ENCODE measurements at places on chromosomes 5 and 9.

GRCh38 chr5:145484158-145484557 lies 351.0 kb downstream of the PRELID2 start:
- DNase-seq = no peak

DNA sequence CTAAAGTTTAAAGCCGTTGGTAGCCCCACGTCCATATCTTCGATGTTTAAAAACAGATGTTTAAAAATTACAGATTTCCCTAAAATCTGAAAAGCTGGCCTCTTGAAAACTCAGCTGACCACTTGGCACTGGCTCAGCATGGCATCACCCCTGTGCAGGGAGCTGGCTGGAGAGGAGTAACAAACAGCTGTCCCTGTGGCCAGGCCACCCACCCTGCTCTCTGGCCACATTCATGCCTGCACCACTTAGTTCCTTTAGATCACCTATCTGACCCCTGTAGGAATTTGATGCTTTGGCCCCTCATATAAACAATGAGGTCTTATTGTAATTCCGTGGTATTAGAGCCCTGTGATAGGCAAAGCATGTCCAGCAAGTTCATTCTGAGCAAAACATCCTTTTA lies 107.5 kb downstream of the FRMD3 start:
- DNase-seq = no peak

GRCh38 chr5:158368686-158369085 lies 509.7 kb upstream of the CLINT1 start:
- no peak for DNase-seq

GRCh38 chr5:168346417-168346816 lies 55.0 kb downstream of the WWC1 start:
- no peak for DNase-seq

GRCh38 chr9:2725126-2725525 lies 7.8 kb downstream of the KCNV2 start:
- no peak for DNase-seq

DNA sequence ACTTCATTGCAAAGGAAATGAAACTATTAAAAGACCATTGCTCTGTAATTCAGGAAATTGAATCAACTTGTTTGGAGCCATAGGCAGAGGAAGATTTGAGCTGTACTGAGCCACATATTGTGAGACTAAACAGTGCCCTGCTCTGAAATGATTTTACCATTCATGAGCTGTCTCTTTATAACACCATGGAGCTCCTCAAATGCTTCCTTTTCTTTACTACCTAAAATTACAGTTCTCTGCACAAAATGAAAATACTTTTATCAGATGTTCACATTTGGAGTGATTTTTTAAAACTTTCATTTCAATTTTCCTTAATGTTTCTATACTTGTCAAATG lies 97.9 kb downstream of the NLN start:
- no peak for DNase-seq

- DNase-seq = no peak
Observed at GRCh38 chr9:92385953-92386352, 18.4 kb downstream of the OGN start.

- no peak for DNase-seq
Observed at GRCh38 chr5:61631438-61631941, 299.4 kb downstream of the ZSWIM6 start.

DNA sequence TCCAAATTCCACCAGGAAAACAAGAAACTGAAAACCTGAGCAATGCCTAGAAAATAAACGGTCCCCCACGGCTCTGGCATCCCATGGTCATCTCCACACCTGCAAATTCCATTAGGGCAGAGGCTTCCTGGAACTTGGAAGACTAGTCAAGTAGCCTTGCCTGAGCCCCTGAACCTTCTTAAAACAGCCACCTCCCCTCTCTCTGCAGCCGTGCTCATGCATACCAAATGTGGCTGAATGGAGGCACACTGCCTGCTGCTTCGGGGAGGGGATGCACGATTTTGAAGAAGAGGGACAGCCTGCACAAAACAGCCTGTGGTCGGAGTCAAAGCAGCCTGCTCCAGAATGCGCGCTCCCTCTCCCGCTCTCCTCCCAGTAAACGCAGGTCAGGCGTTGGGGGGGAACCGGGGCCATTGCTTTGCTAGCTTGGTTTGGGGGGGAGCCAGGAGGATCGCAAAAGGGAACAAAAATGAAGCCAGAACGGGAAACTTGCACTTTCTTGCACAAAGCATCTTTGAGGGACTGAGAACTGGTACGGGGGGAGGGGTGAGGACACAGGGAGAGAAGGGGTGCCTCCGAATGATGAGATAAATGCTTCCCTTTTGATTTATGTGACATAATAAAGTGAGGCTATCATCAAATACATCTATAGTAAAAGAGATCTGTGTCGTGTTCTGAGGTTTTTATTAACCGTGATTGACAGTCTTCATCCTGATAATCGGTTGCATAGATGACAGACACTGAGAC lies at the start of gene TRPM3:
TSS of gene TRPM3 (minus strand) at position 347 of the 747 bp plus-strand sequence. CDS start at position 80, 267 bp downstream.
- no peak for DNase-seq

DNA sequence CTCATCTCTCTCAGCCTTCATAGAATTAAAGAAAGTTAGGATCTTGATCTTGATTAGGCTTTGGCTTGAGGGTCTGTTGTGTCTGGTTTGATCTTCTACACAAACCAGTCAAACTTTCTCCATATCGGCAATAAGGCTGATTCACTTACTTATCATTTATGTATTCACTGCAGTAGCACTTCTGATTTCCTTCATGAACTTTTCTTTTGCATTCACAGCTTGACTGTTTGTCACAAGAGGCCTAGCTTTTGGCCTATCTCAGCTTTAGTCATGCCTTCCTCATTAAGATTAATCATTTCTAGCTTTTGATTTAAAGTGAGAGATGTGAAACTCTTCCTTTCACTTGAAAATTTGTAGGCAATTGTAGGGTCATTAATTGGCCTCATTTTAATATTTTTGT lies 62.8 kb downstream of the SH3RF2 start:
- DNase-seq = no peak

DNA sequence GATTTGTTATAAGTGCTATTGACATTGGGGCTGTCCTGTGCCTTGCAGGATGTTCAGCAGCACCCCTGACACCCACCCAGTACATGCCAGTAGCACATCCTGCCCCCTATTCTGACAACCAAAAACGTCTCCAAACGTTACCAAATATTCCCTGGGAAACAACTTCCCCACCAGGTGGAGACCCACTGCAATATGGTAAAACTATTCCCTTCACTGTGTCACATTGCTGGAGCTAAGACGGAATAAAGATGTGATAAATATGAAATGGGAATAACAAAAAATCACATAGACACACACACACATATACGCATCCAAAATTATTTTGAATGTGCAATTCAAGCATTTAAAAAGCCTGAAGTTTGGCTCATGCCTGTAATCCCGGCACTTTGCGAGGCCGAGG lies 874.3 kb upstream of the DMAC1 start:
- no peak for DNase-seq

DNA sequence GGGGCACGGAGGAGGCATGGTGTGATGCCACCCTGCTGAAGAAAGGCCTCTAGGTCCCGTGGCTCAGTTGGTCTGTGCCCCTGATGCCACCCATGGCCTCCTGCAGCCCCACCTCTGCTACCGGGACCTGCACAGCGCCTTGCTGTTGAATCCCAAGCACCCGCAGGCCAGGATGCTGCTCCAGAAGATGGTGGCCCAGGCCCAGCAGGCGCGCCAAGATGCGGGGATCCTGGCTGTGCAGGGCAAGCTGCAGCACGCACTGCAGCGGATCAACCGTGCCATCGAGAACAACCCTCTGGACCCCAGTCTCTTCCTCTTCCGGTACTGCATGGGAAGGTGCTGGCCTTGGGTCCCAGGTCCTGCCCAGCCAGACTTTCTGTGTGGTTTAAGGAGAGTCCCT lies 7.1 kb downstream of the TTC16 start:
- DNase-seq = no peak

DNA sequence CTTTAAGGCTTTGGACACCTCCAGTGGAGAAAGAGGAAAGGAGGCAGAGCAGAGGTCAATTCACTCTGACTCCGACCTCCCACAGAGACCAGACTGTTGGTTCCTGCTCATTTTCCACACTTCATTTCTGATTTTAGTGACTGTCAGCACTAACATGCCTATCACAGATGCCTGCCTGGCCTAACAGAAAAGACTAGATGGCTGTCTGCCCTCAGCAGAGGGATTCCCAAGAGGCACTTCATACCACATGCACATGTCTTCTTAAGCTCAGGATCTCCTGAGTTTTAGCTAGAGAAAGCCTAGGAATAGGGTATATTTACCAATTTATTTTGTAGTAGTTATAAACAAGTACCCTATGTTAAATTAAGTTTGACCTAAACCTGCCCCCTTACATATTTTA lies 336.0 kb downstream of the ENC1 start:
- DNase-seq = no peak

GRCh38 chr5:169732841-169733240 lies 95.8 kb downstream of the DOCK2 start:
- no peak for DNase-seq

All from HuH-7.5 (cell line).